ENCODE measurements at places on chromosomes 1 and 21. TPM values are rescaled to one million over a fixed set of nuclear protein-coding genes. Genes with fewer than 3 reads are reported as not detected.

The FCRL1 gene
- total RNA-seq: not detected

The NECTIN4 gene
- total RNA-seq: 0.40 TPM

The DRAXIN gene
- total RNA-seq: 0.93 TPM

The GPR25 gene
- not detected for total RNA-seq

The ITPKB gene
- 47.6 TPM for total RNA-seq

The FCGR3A gene
- total RNA-seq: not detected

The RSPH1 gene
- total RNA-seq: not detected

The ACOT11 gene
- total RNA-seq: 4.1 TPM
